ENCODE measurements at places on chromosomes 5 and 9.

DNA sequence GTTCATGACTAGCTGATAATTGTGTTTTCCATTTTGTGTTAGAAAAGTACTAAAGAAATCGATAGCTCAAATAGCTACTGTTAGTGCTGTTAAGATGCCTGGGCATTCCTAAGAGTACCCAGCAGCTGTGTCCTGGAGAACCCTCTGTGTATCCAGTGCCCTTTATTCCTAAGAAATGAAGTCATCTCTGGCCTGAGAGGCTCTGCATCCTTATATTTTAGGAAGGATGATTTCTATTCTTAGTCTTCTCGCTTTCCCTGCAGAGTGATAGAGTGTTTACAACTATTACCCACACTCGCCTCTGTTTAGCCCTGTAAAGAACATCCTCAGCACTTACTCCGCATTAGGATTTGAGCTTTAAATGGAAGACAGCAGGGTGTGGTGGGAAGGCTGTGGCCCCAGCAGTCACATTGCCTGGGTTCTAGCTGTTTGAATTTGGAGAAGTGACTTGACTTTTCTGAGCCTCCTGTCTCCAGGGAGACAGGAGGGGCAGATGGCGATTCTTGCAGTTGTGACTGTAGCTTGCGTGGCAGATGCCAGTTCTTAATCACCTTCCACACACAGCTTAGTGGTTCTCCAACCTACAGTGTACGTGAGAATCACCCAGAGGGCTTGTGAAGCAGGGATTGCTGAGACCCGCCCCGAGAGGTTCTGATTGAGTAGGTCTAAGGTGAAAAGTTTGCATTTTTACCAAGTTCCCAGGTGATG lies 177.2 kb upstream of the PITX1 start:
- DNase-seq: no peak

GRCh38 chr9:75235632-75236031 lies 147.3 kb downstream of the OSTF1 start:
- DNase-seq: no peak

DNA sequence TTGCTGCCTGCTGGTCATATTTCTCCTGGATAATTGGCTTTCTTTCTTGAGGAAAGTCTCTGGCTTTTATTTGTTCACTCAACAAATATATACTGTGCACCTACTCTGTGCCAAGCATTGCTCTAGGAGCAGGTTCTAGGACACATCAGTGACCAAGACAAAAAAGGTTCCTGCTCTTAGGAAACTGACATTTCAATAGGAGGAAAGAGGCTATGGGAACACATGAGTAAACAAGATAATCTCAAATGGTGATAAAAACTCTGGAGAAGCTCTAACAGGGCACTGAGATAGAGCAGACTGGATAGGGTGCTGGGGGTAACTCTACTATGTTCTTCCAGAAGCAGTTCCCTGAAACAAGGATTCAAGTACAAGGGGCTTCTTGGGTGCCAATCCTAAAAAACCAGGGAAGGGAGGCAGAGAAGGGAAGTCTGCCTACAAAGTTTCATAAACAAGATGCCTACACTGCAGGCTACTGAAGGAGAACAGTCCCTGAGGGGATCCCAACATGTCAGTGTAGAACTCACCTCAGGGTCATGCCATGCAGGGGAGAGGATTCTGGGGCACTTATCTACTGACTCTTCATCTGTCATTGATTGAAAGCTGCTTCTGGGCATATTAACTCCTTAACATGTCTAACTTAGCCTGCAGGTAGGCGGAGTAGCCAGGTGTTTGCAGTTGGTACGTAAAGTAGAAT lies 181.3 kb downstream of the GRIA1 start:
- DNase-seq: no peak

- no peak for DNase-seq
Measured at GRCh38 chr9:123251324-123251723, 17.1 kb downstream of the STRBP start.

- no peak for DNase-seq
Measured at GRCh38 chr5:82673057-82673809, 395.1 kb upstream of the RPS23 start.

GRCh38 chr5:171589461-171589860 lies 170.0 kb downstream of the FGF18 start:
- DNase-seq: no peak

- DNase-seq: no peak
Measured at GRCh38 chr9:130128251-130128650, 44.0 kb upstream of the NCS1 start.

DNA sequence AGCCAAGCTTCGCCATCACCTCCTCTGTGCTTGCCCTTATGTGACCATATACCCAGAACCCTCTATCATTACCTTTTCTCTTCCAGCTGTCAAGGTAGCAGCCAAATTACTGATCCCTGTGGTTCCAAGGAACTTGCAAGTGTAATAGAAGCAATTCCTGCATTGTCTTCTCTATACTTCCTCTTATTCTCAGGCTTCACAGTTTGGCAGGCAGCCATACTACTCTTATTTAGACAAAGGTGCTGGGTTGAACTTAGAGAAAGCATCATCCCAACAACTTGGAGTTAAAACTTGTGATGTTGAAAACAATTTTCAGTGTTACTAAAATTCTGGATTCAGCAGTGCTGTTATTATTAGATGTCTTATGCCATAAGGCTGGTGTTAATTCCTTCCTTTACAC lies 93.2 kb downstream of the NLN start:
- DNase-seq: no peak

DNA sequence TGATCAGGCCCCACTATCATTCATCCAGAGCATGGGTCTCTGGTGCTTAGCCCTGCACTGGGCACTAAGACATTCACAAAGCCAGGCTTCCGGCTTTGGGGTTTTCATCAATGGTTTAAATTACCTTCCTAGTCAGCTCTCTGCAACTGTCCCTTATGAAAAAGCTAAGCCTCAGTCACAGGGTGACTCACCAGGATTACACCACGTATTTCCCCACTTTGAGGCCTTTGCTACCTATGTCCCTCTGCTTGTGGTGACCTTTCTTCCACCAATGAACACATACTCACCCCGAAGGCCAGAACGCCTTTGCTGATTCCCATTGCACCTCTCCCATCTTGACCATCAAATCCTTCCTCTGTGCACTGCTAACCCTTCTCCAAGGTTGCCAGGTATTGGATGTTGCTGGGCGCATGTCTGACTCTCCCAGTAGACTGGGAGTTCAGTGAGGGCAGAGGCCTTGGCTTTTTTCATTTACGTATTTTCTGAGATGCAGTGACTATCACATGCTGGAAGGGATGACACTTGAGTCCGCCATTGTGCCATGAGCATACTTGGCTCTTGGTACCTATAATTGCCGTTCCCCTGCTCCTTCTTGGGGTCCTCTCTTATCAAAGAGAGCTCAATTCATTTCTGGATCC lies 58.7 kb upstream of the TNFSF8 start:
- DNase-seq: no peak

- no peak for DNase-seq
Measured at GRCh38 chr5:91556-92263, at the start of gene PLEKHG4B. TSS of gene PLEKHG4B (plus strand) at chr5:92168. CDS start at chr5:92232, 64 bp downstream.

GRCh38 chr5:14734396-14734795 lies 69.9 kb downstream of the OTULIN start:
- DNase-seq: no peak

DNA sequence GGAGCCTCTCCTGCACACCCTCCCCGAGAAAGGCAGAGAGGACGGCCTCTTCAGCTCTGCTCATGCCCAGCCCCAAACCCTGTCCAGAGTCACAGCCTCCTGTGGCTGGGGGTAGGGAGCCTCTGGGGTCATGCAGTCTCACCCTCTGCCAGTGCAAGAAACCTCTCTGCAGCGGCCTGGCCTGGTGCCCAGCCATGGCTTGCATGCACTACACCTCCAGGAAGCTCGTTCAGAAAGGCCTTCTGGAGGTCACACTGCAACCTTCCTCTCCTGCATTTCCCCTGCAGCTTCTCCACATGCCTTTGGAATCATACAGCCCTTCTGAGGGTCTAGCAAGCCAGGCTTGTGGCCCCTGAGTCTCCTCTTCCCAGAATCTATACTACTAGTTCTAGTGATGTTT lies 17.9 kb downstream of the CSF1R start:
- no peak for DNase-seq

DNA sequence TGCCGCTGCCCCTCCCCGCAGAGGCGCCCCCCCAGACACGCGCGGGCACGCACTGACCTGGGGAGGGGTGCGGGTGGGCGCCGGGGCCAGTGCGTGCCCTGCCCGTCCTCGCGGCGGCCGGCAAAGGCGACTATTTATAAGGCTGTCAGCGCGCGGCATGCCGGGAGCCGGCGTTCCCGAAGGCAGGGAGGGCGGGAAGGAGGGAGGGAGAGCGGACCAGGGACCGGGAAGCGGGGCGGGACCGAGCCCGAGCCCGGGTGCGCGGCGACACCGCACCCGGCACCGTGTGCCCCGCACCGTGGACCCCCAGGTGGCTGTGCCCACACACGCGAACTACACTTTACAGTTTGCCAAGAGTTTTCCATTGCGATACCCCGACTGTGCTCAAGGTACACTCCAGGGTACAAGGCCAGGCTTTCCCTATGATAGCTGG lies at the start of gene AK1:
AK1 (minus strand) TSS at position 110 of the 433 bp plus-strand sequence. CDS start 3,058 bp downstream, outside the sequence.
- peak; percentile 93 for DNase-seq

GRCh38 chr9:23837038-23837437 lies 11.0 kb upstream of the ELAVL2 start:
- DNase-seq: no peak

GRCh38 chr9:128689293-128689774 lies 312 bp downstream of the SET start:
- peak; percentile 77 for DNase-seq

DNA sequence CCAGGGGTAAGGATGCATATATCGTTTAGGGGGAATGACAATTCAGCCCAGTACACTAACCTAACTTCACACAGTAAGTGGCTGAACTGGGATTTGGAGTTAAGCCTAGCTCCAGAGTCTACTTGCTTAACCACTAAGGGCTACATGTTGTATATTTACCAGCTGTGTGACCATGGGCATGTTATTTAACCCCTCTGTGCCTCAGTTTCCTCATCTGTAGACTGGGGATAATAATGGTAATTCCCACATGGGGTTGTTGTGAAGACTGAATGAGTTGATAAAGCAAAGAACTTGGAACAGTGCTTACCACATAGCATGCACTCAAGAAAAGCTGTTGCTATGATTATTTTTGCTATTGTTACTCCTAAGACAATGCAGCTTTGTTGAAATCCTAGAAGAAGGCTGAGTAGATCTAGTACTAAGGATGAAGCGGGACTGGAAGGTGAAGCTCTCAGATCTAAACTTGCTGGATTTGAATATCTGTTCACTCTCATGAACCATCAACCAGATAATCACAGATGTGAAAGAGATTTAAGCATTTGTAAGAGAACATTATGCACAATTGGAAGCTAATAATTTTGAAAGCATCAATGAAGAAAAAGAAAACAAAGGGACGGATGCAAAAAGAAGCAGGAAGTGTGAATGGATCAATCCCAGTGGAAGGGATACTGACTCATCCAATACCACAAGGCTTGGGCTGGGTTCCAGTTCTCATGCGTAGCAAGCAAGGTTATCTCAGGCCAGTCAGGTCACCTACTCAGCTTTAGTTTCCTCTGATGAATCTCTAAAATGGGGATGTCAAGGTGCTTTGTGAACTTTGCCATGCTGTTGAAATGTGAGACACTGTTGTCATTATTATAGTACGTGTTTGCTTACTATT lies 78.5 kb upstream of the TBC1D2 start:
- DNase-seq: no peak

DNA sequence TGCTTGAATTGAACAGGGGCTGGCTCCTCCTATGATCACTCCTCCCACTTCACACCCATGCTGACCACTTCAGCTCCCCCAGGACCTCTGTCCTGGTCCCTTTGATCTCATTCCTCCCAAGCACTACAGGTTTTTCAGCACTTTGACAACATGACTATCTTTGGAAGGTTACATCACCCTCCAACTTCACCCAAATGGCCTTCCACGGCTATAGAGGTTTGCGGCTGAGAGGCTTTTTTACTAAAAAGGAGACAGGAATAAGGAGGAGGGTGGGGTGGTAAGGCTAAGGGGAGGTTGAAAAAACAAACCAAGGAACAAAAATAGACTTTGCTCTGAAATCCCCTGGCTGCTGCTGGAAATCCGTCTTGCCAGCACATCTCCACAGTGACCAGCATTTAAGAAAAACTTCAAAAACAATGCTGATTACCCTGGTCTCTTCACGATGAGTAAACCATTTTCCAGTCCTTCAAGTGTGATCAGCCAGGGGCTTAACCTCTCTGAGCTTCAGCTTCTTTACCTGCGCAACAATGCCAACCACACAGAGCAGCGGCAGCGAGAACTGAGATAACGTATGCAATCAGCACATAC lies 102.7 kb downstream of the DPYSL3 start:
- DNase-seq: peak; percentile 75

DNA sequence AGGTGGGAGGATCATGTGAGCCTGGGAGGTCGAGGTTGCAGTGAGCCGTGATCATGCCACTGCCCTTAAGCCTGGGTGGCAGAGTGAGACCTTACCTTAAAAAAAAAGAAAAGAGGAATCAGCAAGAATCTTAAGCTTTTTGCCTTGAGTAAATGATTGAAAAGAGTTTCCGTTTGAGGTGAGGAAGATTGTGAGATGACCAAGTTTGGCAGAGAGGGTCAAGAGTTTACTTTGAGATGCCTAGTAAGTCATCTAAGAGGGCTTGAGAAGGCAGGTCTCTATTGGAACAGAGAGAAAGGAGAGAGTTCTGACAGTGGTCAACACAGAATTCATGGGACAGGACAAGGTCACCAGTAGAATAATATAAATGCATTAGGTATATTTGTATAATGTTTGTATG lies 572.1 kb downstream of the TLE4 start:
- no peak for DNase-seq

GRCh38 chr5:83322273-83322924 lies 149.1 kb upstream of the VCAN start:
- no peak for DNase-seq

DNA sequence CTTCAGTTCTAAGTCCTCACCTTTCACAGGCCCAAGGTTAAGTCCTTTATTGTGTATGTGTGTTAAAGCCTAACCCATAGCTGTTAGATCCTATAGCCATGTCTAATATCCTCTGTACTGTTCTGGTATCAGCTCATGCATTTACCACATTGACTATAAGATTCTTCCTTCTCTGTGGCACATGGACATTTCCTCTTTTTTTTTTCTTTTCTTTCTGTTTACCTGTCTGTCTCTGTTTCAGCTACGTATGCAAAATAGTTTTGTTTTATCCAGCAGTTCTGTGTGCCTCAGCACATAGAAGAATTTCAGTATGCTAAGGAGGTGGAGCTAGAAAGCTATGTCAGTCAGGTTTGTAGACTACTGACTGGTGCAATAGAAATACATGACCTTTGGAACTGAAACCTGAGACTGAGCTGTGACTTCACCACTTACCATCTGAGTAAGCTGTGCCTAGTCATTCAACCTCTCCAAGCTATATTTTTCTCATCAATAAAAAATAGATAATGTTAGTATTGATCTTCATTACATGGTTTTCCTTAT lies 155.6 kb upstream of the VLDLR start:
- no peak for DNase-seq

- no peak for DNase-seq
Measured at GRCh38 chr5:53681079-53681478, 120.6 kb downstream of the NDUFS4 start.

GRCh38 chr9:109355564-109356297 lies 34.9 kb upstream of the EPB41L4B start:
- DNase-seq: peak; percentile 7

DNA sequence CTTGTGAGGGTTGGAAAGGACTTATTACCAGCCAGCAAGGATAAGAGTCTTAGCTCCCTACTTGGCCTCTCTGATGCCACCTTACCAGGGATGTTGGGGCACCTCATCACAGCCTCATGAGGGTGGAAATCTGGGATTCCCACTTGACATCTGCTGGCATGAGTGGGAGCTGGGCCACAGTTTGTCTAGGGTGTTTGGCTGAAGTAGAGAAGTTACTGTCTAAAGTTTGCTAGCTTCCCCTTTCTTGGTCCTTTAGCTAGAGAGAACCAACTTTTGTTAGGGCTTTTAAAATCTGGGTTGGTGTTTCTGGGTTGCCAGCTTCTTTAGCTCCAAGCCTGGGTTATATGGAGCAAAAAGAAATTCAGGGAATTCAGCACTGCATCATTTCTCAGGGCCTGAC lies 57.5 kb upstream of the GNA14 start:
- DNase-seq: no peak

Data from tibial artery (tissue), 4 donors.